ENCODE measurements at places on chromosomes 7 and 10. TPM values are rescaled to one million over a fixed set of nuclear protein-coding genes. Genes with fewer than 3 reads are reported as not detected.

RARRES2 gene
- 2.2 TPM for total RNA-seq

IL2RA gene
- total RNA-seq: not detected

GJD4 gene
- not detected for total RNA-seq

FAM180A gene
- total RNA-seq: 0.73 TPM

FAM25A gene
- total RNA-seq: not detected

PPP1R9A gene
- 1.00 TPM for total RNA-seq

CD36 gene
- total RNA-seq: 8.5 TPM

SPOCK2 gene
- under 0.01 TPM for total RNA-seq

HHEX gene
- 6.5 TPM for total RNA-seq

ASB15 gene
- not detected for total RNA-seq

RGR gene
- total RNA-seq: 1.0 TPM

WDR86 gene
- not detected for total RNA-seq

SEMA4G gene
- 2.2 TPM for total RNA-seq

LRRC18 gene
- not detected for total RNA-seq

EBLN1 gene
- total RNA-seq: not detected

ANKRD30A gene
- not detected for total RNA-seq

OR6V1 gene
- not detected for total RNA-seq

CYTH3 gene
- 66.9 TPM for total RNA-seq

HOXA3 gene
- not detected for total RNA-seq

ARMC3 gene
- total RNA-seq: 0.15 TPM

CHCHD1 gene
- total RNA-seq: 25.8 TPM

UTF1 gene
- not detected for total RNA-seq

MTPN gene
- total RNA-seq: 89.1 TPM

PRKAR2B gene
- 9.0 TPM for total RNA-seq

SRRM3 gene
- 1.00 TPM for total RNA-seq

PNLIPRP3 gene
- 3.8 TPM for total RNA-seq

CPED1 gene
- total RNA-seq: 0.15 TPM

GRB10 gene
- total RNA-seq: 79.2 TPM

OR13A1 gene
- total RNA-seq: not detected

RSPH10B gene
- 0.36 TPM for total RNA-seq

KIAA1549 gene
- 2.2 TPM for total RNA-seq

FAM24B gene
- 1.8 TPM for total RNA-seq

PRSS1 gene
- total RNA-seq: not detected

FOXI2 gene
- total RNA-seq: not detected

LIPM gene
- not detected for total RNA-seq

OPALIN gene
- not detected for total RNA-seq

SLC26A3 gene
- not detected for total RNA-seq

PROSER2 gene
- total RNA-seq: 1.0 TPM

TMEM140 gene
- 32.7 TPM for total RNA-seq

CCL24 gene
- total RNA-seq: 0.73 TPM

GTF2I gene
- 153 TPM for total RNA-seq

NPM3 gene
- 82.9 TPM for total RNA-seq

OPN1SW gene
- total RNA-seq: not detected
